Adipocyte (in vitro differentiated cells): ENCODE measurements at places on chromosomes 12 and 14.

DNA sequence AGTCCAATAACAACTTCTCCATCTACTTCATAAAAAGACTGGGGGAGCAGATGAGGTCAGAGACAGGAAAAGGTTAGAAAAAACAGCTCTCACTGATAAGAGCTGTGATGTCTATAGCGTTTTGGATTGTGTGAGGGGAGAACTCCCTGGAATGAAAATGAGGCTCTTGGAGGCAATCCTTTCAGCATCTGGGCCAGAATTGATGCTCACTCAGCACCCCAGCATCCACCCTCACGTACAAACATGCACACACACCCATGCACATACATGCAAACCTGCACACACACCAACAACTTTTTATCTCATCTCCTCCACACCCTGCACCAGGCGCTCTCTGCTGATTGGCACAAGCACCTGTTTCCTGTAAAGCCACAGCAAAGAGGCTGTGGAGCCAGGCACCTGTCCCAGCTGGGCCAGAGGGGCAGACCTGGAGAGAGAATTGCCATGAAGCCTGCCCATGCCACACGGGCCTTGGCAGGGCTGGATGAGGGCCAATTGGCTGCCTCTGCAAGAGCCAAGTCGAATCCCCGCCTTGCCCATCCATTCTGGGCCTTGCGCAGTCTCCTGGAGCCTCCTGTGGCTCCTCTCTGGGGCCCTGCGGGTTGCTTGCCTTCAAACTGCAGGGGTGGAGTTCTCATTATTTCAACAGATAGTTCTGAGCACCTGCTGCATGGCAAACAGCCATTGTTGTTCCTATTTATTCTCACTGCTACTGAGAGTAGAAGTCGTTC is 53.1 kb downstream of the SYNE3 start:
- DNase-seq, result no peak

GRCh38 chr12:81288651-81289050 is 210.8 kb downstream of the ACSS3 start:
- DNase-seq, result no peak

GRCh38 chr14:104659146-104659545 is 30.3 kb upstream of the INF2 start:
- DNase-seq, result no peak

DNA sequence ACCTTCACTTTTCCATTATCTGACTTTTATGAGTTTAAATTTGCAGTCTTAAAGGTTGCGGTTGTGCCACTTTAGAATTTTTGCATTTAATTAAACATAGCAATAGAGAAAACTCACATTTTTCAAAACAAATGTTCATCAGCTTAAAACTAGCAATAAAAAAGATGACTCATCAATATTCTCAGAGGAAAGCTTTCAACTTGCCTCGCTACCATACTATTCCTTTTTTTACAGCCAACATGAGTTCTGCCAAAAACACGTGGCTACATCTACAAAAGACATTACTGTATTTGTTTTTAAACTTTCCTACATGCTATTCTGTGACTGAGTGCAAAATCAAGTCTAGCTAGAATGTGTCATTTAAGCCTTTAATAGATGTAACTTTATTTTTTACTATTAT is 497.1 kb downstream of the RPS29 start:
- no peak for DNase-seq

DNA sequence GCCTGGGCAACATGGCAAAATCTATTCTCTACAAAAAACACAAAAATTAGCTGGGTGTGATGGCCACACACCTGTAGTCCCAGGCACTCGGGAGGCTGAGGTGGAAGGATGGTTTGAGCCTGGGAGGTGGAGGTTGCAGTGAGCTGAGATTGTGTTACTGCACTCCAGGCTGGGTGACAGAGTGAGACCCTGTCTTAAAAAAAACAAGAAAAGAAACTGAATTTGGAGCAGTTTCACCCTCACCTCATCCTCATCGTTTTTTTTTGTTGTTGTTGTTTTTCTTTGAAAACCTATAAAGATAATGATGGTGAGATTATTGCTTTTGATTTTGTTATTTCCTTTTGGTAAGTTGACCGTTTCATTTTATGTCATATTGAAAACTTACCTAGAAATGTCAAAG is 60.7 kb downstream of the SLC38A6 start:
- no peak for DNase-seq

- DNase-seq, result no peak
These were observed 340.4 kb upstream of the FBXO33 start for GRCh38 chr14:39772627-39773026.

DNA sequence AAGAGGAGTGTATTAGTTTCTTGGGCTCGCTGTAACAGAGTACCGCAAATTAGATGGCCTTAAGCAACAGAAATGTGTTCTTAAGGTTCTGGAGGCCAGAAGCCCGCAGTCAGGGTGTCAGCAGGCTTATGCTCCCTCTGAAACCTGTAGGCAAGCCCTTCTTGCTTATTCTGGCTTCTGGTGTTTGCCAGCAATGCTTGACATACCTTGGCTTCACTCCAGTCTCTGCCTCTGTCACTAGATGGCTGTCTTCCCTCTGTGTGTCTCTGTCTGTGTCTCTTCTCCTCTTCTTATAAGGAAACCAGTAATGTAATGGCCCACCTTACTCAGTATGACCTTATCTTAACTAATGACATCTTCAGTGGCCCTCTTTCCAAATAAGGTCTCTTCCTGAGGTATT is 85.1 kb downstream of the DERA start:
- DNase-seq, result peak; percentile 57

DNA sequence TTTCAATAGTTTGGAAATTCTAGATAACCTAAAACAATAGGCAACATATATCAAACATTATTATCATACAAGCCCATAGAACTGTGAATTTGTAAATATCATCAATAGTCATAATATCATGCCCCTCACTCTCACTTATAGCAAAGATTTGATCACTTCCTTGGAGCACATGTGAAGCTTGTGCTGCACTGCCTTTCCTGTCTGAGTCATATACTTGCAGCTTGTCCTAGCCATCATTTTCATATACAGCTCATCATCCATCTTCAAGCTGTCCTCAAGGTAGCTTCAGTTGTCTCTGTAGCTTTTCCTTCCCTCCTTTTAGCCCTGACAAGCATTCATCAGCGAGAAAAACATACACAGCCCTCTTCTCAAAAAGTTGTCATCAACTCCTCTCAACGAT is 746.5 kb upstream of the FOXG1 start:
- DNase-seq, result no peak

DNA sequence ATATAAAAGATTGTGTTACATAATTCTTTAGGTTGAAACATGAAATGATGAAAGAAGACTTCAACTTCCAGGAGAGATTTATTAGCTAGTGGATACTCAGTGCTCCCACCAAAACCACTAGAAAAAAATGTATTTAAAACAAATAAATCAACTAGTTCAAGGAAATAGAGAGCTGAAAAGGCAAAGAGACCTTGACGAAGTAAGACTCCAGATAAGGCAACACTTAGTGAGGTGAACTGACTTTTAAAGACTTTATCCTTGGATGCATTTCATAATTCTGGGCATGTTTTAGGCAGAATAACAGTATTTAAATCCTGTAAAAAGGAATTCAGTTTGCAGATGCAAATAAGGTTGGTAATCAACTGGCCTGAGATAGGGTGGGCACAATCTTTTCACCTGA is 1150.7 kb downstream of the FSCB start:
- DNase-seq, result no peak

- no peak for DNase-seq
These were observed 280.3 kb upstream of the AMIGO2 start for GRCh38 chr12:47360093-47360480.

DNA sequence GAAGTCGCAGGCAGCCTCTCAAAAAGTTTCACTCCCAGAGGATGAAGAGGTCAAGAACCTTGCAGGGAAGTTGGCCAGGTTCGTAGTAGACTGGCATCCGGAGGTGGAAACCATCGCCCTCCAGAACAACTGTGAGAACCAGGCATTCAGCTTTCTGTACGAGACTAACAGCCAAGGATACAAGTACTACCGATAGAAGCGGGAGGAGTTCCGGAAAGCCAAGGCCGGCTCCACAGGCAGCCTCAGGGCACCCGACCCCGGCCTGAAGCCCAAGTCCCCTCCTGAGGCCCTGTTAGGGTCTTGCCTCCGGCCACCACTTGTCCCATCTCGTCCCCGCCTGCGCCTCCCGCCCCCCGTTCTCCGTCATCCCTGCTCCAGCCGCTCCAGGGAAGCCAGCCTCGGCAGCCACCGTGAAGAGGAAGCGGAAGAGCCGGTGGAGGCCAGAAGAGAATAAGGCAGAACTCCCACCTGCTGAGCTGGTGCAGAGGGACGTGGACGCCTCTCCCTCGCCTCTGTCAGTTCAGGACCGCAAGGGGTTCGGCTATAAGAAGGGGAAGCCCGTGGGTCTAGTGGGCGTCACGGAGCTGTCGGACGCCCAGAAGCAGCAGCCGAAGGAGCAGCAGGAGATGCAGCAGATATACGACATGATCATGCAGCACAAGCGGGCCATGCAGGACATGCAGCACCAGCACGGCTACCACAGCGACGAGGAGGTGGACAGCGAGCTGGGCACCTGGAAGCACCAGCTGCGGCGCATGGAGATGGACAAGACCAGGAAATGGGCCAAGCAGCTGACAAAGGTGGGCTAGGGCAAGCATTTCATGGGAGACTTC is 366.8 kb upstream of the ATXN7L3B start:
- DNase-seq, result no peak

- DNase-seq, result no peak
These were observed 179.2 kb upstream of the BMP4 start for GRCh38 chr14:54135804-54136280.

DNA sequence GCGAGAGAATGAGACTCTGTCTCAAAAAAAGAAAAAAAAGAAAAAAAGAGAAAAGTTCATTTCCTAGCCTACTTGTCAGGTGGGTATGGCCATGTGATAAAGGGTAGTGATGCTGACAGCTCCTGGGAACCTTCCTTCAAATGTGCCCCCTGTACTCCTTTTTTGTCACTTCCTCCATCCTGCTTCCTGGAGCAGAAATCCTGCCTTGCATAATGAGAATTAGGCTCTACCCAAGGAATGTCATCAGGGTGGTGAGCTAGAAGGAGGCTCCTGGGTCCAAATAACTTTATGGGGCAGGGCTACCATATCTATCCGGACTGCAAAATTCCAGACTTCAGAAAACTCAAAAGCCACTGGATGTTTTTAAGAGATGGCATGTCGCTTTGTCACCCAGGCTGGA is 27.8 kb upstream of the FBXO34 start:
- DNase-seq, result no peak

DNA sequence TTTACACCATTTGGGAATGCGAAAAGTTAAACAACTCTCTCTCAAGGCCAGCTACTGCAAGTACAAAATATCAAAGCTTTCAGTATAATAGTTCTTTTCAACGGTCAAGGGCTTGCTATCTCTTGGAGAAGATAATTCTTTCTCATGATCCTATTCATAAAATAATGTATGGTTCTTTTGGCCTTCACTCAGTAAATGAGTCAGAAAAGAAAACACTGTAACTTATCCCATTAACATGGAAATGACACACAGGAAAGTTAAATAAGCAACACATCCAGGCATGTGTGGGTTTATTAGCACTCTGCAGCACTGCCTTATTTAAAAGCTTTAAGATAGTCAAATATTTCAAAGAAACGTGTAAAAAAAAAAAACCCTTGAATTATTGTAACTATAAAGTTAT is 36.9 kb downstream of the ZFC3H1 start:
- peak; percentile 13 for DNase-seq
